ENCODE measurements at places on chromosomes 11 and 22.
A peak's percentile ranks its signal among the peaks of the same experiment; 100 is the strongest.

- no peak for DNase-seq
Measured at GRCh38 chr11:10355257-10355661, 50.4 kb downstream of the ADM start.

GRCh38 chr11:77411717-77412441 lies 62.0 kb downstream of the PAK1 start:
- DNase-seq: peak; percentile 53

GRCh38 chr11:76839311-76839710 lies 21.4 kb upstream of the ACER3 start:
- DNase-seq: no peak

DNA sequence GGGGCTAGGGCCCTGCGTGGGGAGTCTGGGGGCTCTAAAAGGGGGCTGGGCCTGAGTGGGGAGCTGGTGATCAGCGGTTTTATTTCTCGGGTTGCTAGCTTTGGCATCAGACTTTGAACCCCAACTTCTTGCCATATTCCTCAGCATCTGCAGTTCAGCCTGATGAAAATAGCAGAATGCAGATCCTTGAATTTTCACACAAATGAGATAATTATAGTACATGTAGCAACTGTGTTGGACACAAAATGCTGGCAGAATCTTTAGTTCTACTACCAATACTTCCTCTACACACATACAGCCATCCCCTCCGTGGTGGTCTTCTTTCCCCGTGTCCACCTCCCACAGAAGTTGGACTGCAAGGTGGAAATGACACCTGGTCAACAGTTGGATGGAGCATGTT lies 1.5 kb downstream of the ZC3H7B start:
- DNase-seq: no peak

DNA sequence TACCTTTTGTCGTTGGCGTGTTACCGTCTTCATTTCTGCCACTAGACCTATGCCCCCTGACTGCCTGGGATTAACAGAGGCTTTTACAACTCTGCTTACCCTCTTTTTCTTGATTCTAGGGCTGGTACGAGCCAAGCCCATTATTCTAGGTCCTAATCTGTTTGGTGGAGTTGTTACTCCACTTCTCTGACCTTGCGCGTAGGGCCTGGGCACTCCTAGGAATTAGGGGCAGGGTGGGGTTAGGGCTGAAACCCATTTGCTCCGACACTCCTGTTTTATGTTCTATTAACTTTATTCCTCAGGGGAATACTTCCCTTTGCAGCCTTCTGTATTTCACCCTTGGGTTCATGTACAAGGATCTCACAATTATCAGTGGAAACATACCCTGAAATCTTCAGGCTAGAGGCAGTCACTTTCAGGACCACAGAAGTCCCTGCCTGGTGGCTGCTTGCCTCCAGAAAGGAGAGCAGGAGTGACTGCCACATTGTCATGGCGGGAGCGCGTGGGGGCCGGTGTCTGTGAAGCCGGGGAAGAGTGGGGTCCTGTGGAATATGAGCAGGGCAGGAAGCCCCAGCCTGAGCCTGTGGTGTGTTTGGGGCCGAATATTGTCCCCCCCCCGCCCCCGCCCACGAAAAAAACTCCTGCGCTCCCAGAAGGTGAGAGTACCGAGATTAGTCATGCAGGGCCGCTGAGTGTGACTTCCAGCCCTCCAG lies 731 bp upstream of the SLC37A2 start:
- no peak for DNase-seq

DNA sequence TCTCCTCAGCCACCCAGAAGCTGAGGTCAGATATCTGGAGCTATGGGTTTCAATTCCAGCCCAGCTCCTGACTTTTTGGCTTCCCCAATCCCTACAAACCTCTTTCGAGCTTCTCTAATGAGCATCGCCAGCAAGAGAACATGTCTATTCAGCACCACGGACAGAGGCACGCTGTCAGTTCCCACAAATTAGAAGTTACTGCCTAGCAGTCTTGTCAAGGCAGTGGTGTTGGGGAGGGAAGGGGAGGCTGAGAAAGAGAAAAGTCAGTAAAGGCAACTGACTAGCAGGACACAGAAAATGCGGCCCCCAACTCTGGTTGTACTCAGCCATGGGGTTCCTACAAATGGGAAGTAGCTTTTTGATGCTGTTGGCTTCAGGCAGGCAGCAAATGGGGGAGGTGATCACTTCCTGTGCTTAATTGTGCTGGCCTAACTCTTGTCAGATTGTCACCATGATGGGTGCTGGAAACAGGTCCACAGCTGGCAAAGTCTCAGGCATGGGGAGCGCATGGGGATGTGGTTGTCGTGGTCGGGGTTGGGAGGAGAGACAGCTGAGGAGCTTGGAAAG lies 205.9 kb downstream of the ST3GAL4 start:
- DNase-seq: no peak

DNA sequence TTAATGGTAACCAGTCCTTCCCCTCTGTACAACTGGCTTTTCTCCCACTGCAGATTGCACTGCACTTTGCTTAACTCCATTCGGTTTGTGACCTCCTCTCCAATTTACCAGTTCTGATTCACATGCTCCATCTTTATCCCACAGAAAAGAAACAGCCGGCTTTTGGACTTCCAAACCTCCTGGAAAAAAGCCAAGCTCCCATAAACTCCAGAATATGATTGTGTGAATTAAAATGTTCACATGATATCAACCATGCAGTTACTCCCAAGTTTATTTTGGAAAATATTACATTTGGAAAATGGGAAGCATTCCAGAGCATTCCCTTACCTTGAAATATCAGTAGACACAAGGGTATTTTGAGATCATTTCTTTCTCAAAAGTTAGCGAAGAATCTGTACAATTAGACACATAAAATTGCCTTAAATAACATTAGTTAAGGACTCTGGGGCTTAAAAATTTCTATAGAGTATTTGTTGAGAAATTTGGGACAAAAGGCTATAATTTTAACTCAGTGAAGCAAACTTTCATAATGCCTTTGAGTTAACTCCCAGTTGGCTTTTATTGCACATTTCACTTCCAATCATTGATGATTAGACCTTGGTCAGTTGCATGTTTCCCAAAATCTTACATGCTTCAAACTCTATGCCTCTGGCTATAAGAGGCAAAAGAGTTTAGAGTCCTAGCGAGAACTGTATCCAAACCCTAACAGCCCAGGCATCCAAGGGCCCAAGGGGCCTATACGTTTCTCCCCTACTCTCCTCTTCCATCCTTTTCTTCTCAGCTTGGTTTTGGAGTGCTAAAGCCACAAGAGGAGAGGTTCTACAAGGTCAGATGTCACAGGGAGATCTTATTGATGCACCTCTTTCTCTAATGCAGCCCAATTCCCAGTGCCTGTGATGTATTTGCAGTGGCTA lies 23.6 kb upstream of the TMEM135 start:
- DNase-seq: no peak

- no peak for DNase-seq
Measured at GRCh38 chr11:19525714-19526113, 186.9 kb upstream of the NAV2 start.

GRCh38 chr11:73453562-73453961 lies 77.4 kb downstream of the RELT start:
- DNase-seq: no peak

GRCh38 chr11:1873048-1873812 lies 18.5 kb downstream of the PRR33 start:
- DNase-seq: no peak

All from T-helper 22 cell (primary cell).